D341Med (cell line): ENCODE measurements at places on chromosomes 7 and 10.

- no peak for DNase-seq
Measured at GRCh38 chr10:68981074-68981473, 7.5 kb upstream of the KIFBP start.

DNA sequence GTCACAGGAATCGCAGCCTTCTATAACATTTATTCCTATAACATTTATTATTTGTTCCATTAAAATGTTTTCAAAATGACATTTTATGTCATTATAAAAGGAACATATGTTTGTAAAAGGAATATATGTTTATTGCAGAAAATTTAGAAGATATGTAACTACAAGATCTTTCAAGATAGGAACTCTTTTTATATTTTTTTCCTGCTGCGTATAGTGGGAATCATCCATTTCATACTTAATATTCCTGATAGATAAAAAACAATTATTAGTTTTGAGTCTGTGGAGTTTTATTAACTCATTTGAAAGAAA lies 55.6 kb downstream of the CCNY start:
- no peak for DNase-seq

- peak; percentile 37 for DNase-seq
Measured at GRCh38 chr10:48454302-48455054, 148.0 kb downstream of the MAPK8 start.

- DNase-seq = no peak
Measured at GRCh38 chr7:25988640-25989039, 163.4 kb upstream of the NFE2L3 start.

- DNase-seq = no peak
Measured at GRCh38 chr7:3146571-3147226, 103.0 kb upstream of the CARD11 start.

- no peak for DNase-seq
Measured at GRCh38 chr7:124649397-124650014, 116.1 kb downstream of the GPR37 start.

- DNase-seq = no peak
Measured at GRCh38 chr10:79947083-79947415, 1.9 kb downstream of the SFTPD start.

- no peak for DNase-seq
Measured at GRCh38 chr10:131936736-131937135, 35.9 kb downstream of the PPP2R2D start.

DNA sequence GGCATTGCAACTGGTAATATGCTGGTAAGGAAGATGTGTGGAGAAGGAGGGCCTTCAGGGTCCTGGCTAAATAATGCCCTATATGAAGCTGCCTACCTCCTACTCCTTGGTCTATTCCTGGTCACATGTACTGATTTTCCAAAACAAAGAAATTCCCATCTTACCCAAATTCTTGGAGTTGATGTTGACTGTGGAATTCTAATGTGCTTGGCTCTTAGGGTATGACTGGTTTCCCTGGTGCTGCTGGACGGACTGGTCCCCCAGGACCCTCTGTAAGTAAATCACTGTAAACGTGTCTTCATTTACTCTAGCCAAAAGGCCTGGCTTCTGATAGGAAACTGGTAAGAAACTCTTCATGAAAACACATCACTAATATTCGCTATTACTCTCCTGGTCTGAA lies 27.0 kb downstream of the COL1A2 start:
- DNase-seq = no peak

GRCh38 chr7:128084896-128085608 lies 53.8 kb upstream of the LRRC4 start:
- no peak for DNase-seq

DNA sequence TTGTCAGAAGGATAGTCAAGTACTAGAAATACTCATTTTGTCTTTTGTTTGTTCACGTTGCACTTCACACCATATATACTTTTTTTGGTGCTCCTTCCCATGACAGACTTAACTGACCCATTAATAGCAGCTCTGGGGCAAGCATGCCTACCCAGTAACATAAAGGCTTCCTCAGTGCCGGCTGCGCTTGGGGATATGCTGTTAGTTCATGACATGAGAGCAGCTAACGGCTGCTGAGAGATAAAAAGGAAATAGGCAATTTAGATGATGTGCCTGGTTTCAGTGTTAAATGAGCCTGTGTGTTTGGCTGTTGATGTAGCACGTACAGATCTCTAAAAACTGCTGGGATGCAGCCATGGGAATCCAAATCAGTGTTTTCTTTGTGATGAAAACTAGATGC lies 86.4 kb downstream of the TAX1BP1 start:
- DNase-seq = no peak

DNA sequence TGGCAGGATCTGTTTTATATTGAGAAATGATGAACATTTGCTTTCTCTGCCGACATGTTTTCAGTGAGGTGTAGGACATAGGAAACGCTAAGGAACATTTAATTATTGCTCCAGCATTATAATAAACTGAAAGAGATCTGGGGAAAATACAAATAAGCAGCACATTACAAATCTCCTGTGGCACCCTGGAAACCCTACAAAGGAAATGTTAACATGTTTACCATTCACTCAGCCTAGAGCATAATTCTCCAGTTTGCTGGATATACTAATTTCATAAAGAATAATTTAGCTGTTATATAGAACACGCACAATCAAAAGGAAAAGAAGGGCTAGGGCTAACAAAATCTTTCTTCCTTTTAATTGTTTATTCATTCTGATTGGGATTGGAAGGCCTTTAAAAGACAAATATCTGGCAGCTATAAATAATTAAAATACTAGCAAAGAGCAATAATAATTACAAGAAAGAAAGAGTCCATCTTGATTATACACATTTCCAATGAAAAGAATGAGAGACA lies 299.4 kb downstream of the CRPPA start:
- DNase-seq = no peak

GRCh38 chr7:2045559-2046405 lies 187.0 kb downstream of the MAD1L1 start:
- DNase-seq = no peak
